ENCODE measurements at places on chromosomes 3 and 15.

DNA sequence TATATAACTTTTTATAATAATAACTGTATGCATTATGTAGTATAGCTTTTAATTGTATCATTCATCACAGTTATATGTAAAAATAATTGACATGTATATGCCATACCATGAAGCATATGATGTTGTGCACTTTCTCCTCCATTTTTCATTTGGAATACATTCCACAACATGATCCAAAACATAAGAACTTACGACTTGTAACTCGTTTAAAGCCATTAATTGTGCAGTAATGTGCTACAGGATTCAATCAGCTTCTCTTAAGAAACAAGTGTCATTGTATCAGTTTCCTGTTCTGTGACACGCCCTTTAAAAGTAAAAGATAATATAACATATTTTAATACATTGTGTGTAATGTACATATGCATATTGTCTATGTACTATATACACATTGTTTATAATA is 2.2 kb downstream of the C3orf80 start:
- no peak for DNase-seq

DNA sequence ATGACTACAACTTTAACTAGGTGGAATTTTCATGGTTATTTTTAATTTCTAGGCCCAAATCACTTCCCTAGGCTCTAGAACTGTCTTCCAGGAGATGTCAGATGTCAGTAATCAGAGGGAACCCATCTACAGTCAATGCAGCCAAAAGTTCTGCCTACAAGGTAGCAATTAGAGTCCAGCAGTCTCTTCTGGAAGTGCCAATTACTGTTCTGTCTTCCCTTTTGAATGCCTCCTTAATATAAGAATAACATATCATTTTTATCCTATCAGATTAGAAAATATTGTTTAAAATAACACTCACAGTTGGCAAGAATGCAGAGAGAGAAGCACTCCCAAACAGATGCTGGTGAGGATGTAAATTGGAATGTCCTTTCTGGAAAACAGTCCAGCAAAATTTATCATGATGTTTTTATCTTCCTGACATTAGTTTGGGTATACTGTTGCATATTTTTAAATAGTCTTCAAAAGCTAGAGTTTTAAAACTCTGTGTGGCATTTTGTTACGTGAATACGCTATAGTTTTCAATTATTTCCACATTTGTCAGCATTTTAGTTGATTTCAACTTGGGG is 543.7 kb downstream of the FHIT start:
- DNase-seq, result no peak

DNA sequence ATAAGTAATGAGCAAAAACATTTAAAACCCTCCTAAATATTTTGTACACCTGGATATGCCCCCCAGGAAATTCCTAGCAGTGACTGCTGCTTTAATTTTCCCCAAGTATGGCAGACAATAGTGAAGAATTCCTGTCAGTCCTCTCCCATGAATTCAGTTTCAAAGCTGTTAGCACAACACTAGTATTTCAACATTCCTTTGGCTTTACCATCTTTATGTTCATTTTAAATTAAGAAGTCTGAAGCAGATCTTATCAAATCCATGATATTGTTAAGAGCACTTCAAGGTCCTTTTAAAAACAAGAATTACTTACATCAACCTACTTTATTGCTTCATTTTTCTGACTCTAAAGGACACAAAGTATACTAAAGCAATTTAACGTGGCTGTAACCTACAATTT is 28.8 kb upstream of the CDIN1 start:
- DNase-seq, result no peak

DNA sequence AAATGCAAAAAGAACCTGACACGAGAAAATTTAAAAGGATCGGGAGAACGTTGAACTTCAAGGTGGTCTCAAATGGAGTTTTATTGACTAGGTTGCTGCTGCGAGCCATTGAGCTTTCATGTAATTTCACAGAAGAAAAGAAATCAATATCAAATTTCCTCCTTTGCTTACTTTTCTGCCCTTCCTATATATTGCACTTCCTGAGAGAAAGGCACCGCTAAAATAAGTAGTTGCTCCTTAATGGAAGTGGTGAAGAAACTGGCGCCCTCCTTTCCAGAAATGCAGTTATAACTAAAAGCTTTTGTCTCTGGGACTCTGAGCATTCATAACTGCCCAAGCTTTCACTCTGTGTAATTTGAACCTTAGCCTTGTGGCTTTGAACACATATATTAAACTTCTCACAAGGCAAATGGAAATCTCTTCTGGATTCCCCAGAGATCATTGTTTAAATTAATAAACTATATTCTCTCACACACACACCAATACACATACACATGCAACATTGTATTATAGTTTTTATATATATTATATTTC is 13.4 kb downstream of the EID1 start:
- no peak for DNase-seq

GRCh38 chr3:10263646-10264363 is 15.5 kb downstream of the TATDN2 start:
- peak; percentile 24 for DNase-seq

- no peak for DNase-seq
These were observed 6.8 kb downstream of the EXOSC7 start for GRCh38 chr3:44982817-44983216.

- DNase-seq, result no peak
These were observed 56.8 kb downstream of the TFG start for GRCh38 chr3:100766069-100766468.

- DNase-seq, result no peak
These were observed 329.1 kb downstream of the FOXP1 start for GRCh38 chr3:71254281-71255057.

GRCh38 chr15:67899596-67900283 is 59.9 kb upstream of the RNU6-1 start:
- no peak for DNase-seq

GRCh38 chr3:149902498-149903139 is 68.1 kb downstream of the PFN2 start:
- DNase-seq, result no peak

DNA sequence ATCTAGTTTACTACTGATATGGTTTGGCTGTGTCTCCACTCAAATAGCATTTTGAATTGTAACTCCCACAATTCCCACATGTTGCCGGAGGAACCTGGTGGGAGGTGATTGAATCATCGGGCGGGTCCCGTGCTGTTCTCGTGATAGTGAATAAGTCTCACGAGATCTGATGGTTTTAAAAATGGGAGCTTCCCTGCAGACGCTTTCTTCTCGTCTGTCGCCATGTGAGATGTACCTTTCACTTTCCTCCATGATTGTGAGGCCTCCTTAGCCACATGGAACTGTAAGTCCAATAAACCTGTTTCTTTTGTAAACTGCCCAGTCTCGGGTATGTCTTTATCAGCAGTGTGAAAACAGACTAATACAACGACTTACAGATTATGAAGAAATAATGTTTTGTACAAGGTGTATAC is 35.6 kb upstream of the PYDC2 start:
- DNase-seq, result no peak

DNA sequence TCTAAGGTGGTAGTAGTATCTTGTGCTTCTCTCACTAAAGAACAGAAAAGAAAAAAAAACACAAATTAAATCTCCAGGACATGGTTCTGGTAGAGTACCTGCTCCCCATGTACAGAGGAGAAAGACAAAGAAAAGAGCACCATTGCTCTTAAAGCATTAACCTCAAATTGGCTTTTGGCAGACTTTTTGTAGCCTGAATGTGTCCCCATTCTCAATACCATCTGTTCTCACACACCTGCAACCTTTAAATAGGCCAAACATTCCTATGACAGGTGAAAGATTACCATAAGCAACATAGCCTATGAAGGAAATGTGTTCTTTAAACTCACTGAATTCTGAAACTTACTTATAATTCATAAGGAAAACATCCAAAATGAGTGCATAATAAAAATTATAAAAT is 68.0 kb downstream of the TIPARP start:
- no peak for DNase-seq

DNA sequence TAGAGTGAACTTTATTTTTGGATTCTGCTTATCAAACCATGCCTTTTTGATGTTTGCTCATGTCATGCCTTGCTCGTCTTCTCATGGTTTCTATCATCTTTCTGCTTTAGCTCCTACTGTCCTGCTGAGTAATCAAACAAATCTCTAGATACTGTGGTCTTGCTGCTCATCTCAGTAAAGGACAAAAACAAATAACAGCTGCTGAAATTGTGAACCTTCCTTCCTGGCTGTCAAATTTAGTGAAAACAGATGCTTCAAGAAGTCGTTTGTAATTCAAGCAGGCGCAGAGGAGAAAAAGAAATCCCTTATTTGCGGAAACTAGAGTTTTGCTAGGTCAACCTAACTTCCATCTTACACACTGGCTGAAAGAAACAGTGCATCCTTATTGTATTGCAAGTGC is 616.1 kb upstream of the ALCAM start:
- DNase-seq, result no peak

DNA sequence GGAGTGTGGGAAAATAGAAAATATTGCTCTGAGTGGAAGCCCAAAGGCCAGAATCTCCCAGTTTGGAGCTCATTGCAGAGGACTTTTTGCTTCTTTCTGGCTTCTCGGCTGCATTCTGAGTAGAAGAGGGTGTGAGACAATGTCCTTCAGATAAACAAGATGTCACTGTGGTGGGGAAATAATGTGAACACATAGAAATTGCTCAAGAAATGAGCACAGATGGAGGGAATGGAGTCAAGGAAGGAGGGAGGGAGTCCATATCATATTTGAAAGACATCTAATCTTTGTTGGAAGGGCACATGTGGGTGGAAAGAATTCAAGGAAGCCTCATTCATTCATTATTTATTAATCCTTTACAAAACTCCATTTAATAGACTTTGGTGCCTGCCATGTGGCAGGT is 145.3 kb downstream of the FAM43A start:
- no peak for DNase-seq

- no peak for DNase-seq
These were observed 32.6 kb downstream of the CCNB2 start for GRCh38 chr15:59137566-59137965.

GRCh38 chr3:151552589-151552988 is 91.7 kb upstream of the IGSF10 start:
- no peak for DNase-seq

DNA sequence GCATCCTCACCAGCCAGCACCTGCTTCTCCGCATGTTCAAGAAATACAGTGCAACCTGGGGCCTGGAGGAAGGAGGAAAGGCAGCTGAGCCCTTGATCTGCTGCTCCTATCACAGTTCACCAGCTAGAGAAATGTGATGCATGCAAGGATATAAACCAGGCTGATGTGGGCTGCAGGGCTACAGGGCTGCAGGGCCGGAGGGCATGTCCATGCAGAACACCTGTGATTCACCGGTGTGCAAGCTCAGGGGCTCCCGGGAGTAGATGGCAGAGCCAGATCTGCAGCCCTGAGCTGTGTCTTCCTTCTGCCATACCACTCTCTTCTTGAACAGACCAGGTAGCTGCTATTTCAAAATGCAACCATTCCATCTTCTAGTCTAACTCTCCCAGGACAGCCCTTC is 84.9 kb downstream of the HMG20A start:
- no peak for DNase-seq

DNA sequence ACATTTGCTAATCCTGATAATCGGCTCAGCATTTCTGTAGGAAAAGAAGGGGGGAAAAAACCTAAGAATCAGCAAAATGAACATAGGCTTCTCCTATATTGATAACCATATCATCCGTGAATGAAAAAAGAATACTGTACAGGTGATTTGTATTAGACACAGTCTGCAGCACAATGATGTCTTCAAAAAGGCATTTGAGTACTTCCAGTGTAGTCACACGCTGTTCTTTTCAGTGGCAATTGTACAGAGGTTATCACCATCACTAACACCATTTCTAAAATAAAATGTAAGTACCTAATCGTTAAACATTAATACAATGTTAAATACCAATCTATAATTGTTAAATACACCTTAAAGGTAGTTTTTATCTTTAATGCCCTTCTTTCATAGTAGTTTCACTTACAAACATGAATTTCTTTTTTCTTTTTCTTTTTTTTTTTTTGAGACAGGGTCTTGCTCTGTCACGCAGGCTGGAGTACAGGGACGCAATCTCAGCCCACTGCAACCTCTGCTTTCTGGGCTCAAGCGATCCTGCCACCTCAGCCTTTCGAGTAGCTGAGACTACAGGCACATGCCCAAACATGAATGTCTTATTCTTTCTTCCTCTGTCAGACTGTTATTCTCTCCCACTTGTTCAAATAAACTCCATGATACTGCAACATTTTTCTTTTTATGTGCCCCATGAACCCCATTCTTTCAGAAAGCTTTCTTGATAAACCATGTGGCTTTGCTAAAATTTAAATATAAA is 18.4 kb downstream of the GOLGB1 start:
- no peak for DNase-seq

DNA sequence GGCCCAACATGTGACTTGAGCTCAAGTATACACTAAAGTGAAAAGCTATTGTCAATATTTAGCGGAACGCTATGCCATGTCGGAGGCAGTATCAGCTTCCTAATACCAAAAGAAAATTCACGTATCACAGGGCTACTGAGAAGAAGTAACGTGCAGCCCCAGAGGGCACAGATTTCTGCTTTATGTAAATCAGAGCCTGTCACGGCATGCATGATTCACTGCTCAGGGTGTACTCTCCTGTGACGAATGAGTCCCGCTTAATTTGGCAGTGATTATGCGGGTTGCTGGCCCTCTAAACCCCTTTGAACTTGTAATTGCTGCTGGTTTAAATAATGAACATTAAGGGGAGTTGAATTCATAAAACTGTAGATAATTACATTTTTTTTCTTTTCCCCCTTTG is 85.3 kb downstream of the MEIS2 start:
- DNase-seq, result no peak

DNA sequence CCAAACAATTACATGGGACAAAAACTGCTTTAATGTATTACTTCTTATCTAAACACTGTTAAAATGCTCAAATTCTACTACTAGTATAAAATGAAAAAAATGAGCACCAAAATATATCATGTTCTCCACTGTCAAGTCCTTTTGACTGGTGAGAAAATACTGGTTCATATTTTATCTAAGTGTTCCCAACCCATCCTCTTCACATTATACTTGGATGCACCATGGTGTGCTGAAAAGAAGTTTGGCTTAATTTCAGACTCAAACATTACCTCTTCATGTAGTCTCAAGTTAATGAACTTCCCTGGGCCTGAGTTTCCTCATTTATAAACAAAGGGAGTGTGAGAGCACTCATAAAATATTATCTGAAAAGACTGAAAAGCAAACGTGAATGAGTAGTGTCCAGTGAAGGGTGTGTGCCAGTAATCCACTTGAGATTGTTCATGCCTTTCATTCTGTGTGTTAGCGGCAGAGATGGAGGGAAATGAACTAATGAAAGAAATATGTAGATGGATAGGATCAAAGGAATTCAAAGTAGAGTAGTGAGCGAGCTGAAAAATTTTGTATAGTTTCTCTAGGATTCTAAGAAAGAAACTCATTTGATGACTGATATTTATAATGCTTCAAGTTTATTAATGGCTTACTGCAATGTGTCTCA is 263.2 kb downstream of the NLGN1 start:
- no peak for DNase-seq

- no peak for DNase-seq
These were observed 22.5 kb downstream of the DCAF1 start for GRCh38 chr3:51477360-51477711.

- no peak for DNase-seq
These were observed 35.8 kb upstream of the THSD4 start for GRCh38 chr15:71079208-71080044.

All from GM06990 (cell line).